ENCODE measurements at places on chromosomes 2 and 18. TPM values are rescaled to one million over a fixed set of nuclear protein-coding genes. Genes with fewer than 3 reads are reported as not detected.

Gene KIF1A
- total RNA-seq: 204 TPM

Gene TMEM169
- total RNA-seq: 1.0 TPM

Gene OR6B2
- not detected for total RNA-seq

DNA sequence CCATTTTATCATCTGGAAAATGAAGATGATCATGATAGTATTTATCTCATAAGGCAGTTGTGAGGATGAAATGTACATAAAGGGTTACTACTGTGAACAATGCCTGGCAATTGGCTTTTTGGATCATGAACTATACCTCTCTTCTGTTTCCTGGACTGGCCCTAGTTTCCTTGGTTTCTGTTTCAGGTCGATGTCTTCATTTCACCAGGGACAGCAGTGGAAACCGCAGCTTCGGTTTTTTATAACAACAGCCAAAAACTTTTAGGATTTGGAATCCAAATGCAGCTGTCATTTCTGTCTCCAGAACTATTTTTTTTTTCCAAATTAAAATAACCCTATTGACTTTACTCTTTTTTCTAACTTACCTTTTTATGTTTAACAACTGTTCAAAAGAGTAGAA is 425.1 kb downstream of the RND3 start:
- H3K4me1 ChIP-seq: peaks cover 8% of the 10 kb centered on the region
- H3K36me3 ChIP-seq: no peaks in the 10 kb centered on the region
- no peaks in the 10 kb centered on the region for H3K27me3 ChIP-seq
- H3K4me3 ChIP-seq: no peak overlapping the region
- H3K27ac ChIP-seq: no peak overlapping the region

GRCh38 chr18:25759111-25759510 is 331.3 kb downstream of the SS18 start:
- no peak overlapping the region for H3K4me3 ChIP-seq
- no peaks in the 10 kb centered on the region for H3K36me3 ChIP-seq
- H3K27ac ChIP-seq: no peak overlapping the region
- no peak for DNase-seq
- H3K4me1 ChIP-seq: no peaks in the 10 kb centered on the region

Gene ALLC
- not detected for total RNA-seq

DNA sequence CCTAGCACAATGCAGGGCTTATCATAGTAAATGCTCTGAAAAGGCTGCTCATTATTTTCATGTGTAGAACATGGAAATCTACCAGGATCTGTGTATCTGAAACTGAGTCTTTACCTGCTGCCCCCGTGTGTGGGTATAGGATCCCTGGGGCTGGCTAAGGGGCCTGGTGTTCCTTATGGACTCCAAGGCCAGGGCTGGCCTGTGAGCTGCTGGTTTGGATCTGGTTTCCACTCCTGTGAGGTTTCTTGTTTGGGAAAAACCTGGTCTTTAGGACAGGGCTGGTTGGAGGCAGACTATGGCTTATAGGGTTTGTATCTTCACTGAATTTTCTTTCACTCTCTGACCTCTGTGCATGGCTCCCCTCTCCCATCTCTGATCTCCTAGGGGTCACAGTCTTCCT is 80.8 kb downstream of the DYSF start:
- no peak overlapping the region for H3K27ac ChIP-seq
- no peaks in the 10 kb centered on the region for H3K27me3 ChIP-seq
- DNase-seq: peak; percentile 8
- no peaks in the 10 kb centered on the region for H3K36me3 ChIP-seq

- no peaks in the 10 kb centered on the region for H3K36me3 ChIP-seq
These were observed 47.8 kb downstream of the CAPN13 start for GRCh38 chr2:30759481-30759880.

GRCh38 chr2:120344214-120344975 is 1.5 kb upstream of the INHBB start:
- peak; percentile 42 for DNase-seq
- H3K36me3 ChIP-seq: no peaks in the 10 kb centered on the region
- peaks cover 57% of the 10 kb centered on the region for H3K27me3 ChIP-seq
- no peaks in the 10 kb centered on the region for H3K4me1 ChIP-seq
- H3K4me3 ChIP-seq: peak overlapping the region; percentile 29

Gene MARCHF4
- 0.26 TPM for total RNA-seq

DNA sequence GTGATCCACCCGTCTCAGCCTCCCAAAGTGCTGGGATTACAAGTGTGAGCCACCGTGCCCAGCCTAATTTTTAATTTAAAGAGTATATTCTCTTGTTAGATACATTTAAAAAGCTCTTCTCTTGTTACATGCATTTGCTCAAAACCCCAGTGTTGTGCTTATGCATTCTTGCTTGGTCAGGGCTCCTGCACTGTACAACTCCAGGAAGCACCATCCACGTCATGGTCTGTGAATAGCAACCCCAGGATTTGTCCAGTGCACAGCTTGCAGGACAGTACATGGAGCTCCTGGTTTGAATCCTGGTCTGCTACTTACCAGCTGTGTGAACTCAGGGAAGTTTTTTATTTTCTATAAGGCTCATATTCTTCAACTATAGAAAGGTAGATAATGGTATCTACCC is 80.8 kb downstream of the MDH1 start:
- no peak overlapping the region for H3K27ac ChIP-seq
- H3K4me1 ChIP-seq: peaks cover 12% of the 10 kb centered on the region
- no peak overlapping the region for H3K4me3 ChIP-seq
- DNase-seq: no peak
- H3K27me3 ChIP-seq: no peaks in the 10 kb centered on the region

DNA sequence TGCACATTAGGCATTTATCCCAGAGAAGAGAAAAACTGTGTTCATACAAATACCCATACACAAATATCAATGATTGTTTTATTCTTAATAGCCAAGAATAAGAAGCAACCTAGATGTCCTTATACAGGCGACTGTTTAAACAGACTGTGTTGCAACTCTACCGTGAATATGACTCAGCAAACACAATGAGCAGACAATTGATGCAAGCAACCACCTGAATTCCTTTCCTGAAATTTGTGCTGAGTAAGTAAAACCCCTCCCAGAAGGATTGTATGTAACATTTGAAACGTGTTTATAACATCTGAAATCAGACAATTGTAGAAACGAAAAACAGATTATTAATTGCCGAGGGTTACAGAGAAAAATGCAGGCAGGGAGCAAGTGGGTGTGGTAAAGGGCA is 621.9 kb upstream of the SOX11 start:
- no peaks in the 10 kb centered on the region for H3K36me3 ChIP-seq
- H3K4me1 ChIP-seq: peaks cover 3% of the 10 kb centered on the region
- no peak overlapping the region for H3K27ac ChIP-seq
- DNase-seq: no peak

- peaks cover 32% of the 10 kb centered on the region for H3K36me3 ChIP-seq
- H3K27me3 ChIP-seq: no peaks in the 10 kb centered on the region
- H3K4me3 ChIP-seq: no peak overlapping the region
- no peaks in the 10 kb centered on the region for H3K4me1 ChIP-seq
These were observed 206.5 kb upstream of the SH3BP4 start for GRCh38 chr2:234745347-234745746.

Gene TTN
- 0.59 TPM for total RNA-seq

Gene C2orf66
- not detected for total RNA-seq

- H3K27me3 ChIP-seq: no peaks in the 10 kb centered on the region
- peaks cover 4% of the 10 kb centered on the region for H3K36me3 ChIP-seq
- no peaks in the 10 kb centered on the region for H3K4me1 ChIP-seq
- H3K4me3 ChIP-seq: no peak overlapping the region
- no peak for DNase-seq
- H3K27ac ChIP-seq: no peak overlapping the region
These were observed 25.5 kb downstream of the VRK2 start for GRCh38 chr2:58072102-58072501.

DNA sequence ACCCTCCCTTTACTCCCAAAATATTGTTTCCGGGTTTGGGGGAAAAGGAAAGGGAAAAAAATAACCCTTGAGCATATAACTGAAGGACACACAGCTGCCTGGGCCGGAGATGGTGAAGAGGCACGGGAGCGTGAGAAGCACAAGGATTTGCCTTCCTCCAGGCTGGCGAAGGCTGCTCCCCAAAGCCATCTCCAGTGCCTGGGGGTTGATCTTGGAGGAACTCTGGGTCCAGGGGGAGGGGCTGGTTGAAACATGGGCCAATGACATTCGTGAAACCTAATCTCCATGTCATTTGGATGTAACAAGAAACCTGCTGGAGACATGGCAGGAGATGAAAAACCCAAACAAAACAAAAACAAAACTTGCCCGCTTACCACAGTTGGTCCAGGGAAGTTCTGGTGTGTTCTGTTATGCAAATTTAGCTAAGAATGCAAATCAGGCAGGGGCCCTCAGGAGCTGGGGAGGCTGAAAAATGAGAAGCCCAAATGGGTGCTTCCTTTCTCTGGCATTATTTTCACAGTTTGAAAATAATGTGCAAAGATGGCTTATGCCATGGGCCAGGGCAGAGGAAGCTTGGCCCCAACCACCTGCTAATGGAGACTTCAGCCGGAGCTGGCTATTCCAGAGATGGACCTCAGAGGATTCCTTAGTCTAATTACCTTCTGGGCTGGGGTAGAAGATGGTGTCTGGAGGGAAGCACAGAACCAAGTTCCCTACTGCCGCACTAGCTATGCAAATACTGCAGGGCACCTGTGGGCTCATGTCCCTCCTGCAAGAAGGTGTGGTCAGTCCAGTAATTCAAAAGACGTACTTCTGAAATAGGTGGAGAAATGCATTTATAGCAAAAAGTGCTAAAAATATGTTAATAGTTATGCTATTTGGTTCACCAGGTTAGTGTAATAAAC is 180.9 kb downstream of the BCL2 start:
- no peaks in the 10 kb centered on the region for H3K36me3 ChIP-seq
- peak overlapping the region; percentile 49 for H3K4me3 ChIP-seq
- H3K27ac ChIP-seq: peak overlapping the region; percentile 49
- H3K27me3 ChIP-seq: no peaks in the 10 kb centered on the region

Gene KCNJ13
- total RNA-seq: not detected

DNA sequence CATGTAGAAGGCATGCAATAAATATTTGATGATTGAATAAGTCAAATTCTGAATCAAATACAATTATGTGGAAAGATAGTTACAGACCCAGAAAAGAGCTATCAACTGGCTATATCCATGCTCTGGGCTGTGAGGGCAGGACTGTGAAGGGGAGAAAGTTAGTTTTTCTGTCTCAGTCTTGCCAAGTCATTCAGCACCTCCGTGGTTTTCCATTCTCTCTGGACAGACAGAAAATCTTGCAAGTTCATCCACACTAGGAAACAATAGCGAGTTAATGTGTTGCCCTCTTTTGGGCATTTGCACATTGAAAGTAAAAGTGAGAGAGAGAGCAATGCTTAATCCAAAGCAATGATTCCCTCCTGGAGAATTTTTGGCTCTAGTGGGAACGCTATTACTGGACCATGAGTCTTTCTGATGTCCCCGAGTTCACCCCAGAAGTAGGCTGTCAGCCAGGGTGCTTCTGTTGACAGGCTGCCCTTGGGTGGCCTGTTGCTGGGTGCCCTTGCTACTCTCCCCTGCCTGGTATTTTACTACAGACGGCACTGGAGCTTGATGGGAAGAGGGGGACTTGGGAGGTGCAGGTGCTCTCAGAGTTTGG is 238.3 kb downstream of the LOXHD1 start:
- DNase-seq: no peak
- H3K36me3 ChIP-seq: no peaks in the 10 kb centered on the region
- H3K27ac ChIP-seq: no peak overlapping the region
- no peak overlapping the region for H3K4me3 ChIP-seq

GRCh38 chr2:198371921-198372543 is 567.6 kb downstream of the PLCL1 start:
- H3K36me3 ChIP-seq: no peaks in the 10 kb centered on the region
- H3K27ac ChIP-seq: no peak overlapping the region
- no peaks in the 10 kb centered on the region for H3K4me1 ChIP-seq
- H3K27me3 ChIP-seq: no peaks in the 10 kb centered on the region
- H3K4me3 ChIP-seq: no peak overlapping the region
- DNase-seq: no peak

DNA sequence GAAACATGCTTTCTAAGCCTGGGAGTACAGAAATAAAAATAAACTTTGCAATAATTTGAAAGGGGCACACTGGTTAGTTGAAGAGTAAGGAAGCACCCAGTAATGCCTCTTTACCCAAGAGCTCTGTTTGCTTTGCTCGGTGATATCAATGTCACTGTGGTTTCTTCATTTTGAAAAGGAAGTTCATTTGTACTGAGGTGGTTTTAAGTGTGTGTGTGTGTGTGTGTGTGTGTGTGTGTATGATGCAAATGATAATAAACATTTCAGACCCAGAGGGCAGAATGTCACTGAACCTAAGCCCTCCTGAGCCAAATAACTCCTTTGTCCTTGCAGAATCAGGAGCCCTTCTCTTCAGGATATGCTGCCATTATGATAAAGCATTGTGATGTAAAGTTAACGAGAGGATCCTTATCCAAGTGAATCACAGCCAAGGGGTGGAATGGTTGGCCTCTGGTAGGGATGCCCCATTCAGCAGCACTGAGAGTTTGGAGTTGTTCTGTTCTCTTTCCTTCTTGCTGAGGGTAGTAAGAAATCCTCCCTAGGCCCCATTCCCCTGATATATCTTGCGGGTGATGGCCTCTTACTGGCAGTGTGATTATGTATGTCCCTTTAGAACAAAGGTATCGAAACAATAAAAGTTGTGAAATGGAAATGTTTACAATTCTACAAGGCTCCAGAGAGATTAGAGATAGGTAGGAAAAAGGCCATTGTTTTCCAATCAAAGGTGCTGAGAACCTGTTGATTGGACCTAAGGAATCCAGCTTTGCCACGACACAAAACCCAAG is 7.6 kb downstream of the ITGA6 start:
- H3K4me3 ChIP-seq: 0 out of 2 replicates have a peak overlapping the region, but pooled peaks have one; percentile 17
- no peak overlapping the region for H3K27ac ChIP-seq
- H3K36me3 ChIP-seq: peaks cover 9% of the 10 kb centered on the region
- H3K4me1 ChIP-seq: peaks cover 40% of the 10 kb centered on the region

Gene SIGLEC15
- total RNA-seq: 0.13 TPM

Gene ASXL2
- total RNA-seq: 32.7 TPM

Data from H9 (cell line).